NCI-H526 (cell line): ENCODE measurements at places on chromosomes 1 and 21.
A peak's percentile ranks its signal among the peaks of the same experiment; 100 is the strongest.

- peak; percentile 56 for DNase-seq
Measured at GRCh38 chr1:11320153-11320936, 47.3 kb downstream of the UBIAD1 start.

GRCh38 chr21:43781846-43782245 is 5.7 kb upstream of the CSTB start:
- DNase-seq, result no peak

- DNase-seq, result no peak
Measured at GRCh38 chr1:114218361-114219171, 64.9 kb upstream of the SYT6 start.

DNA sequence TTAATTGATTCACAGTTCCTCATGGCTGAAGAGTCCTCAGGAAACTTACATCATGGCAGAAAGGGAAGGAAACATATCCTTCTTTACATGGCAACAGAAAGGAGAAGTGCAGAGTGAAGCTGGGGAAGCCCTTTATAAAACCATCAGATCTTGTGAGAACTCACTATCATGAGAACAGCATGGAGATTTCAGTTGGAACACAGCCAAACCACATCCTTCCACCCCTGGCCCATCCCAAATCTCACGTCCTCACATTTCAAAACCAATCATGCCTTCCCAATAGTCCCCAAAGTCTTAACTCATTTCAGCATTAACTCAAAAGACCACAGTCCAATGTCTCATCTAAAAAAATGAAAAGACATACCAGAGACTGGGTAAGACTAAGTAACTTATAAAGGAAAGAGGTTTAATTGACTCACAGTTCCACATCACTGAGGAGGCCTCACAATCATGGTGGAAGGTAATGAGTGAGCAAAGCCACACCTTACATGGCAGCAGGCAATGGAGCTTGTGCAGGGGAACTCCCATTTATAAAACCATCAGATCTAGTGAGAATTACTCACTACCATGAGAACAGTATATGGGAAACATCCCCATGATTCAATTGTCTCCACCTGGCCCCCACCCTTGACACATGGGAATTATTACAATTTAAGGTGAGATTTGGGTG is 105.2 kb downstream of the MRPL39 start:
- no peak for DNase-seq

DNA sequence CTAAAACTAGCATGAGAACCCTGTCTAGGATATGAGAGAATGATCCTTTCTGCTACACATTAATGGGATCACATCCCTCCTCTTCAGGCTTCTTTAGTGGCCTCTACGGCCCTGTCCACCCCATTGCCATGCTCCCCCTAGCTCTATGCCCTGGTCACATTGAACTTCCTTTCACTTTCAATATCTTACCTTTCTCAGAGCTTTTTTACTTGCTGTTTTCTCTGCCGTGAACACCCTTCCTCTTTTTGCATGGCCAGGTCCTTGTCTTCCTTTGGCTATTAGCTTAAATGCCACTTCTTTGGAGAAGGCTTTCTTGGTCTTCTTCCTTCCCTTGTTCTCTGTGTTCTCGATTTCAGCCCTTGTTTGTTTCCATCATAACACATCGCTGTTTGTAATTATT is 97.4 kb downstream of the GIPC2 start:
- no peak for DNase-seq

DNA sequence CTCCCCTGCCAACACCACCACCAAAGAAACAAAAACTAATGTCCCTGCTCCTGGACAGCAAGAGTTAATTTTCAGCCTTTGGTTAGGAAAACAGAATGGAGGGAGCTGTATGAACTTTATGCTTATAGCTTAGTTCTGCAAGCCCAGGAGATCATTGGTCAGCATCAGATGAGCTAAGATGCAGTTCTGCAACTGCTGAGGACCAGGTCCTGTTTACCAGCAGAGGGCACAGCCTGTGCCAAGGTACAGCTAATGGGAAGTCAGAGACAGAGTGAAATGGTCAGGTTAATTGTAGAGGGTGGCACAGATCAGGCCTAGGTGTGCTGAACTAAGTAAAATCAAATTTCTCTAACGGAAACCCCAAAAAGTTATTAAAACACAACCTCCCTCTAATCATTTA is 161.3 kb downstream of the ROR1 start:
- peak; percentile 13 for DNase-seq
